ENCODE measurements at places on chromosomes 11 and 22.
A peak's percentile ranks its signal among the peaks of the same experiment; 100 is the strongest.

DNA sequence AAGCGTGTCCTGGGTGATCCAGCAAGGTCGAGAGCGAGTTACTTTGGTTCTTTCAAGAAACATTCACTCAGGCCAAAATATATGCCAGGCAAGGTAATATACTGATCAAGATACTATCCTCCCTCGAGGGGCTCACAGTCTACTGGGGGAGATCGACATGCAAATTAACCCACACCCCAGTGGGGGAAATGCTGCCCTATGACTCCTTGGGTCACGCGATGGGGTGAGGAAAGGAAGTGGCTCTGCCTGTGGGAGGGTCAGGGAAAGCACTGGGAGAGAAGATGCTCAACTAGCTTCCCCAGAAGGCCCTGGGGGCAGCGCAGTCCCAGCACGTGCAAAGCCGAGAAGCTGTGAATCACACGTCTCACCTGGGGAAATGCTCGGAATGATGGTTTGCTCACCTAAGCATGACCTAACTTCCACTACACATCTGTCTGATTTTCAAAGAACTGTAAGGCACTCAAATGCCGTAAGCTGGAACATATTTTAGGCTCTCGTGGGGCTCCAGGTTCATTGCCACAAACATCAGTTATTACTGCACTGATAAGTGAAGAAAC lies 130.7 kb downstream of the RCN1 start:
- DNase-seq = no peak

DNA sequence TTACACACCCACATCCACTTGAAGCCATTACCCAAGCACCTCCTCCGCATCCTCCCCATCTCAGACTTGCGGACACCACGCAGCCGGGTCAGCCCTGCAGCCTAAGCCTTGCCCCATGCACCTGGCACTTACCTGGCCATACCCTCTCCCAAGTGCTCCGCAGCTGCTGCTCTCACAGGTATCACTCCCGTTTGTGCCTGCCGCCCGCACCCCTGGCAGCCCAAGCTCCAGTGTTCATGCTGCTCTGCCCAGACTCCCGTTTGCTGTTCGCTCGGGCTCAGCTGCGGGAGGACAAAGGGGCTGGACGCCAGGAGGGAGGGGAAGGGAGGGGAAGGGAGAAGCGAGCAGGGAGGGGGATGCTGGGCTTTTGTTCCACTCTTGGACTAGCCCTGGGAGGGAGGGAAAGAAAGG lies at the start of gene KLHL35:
KLHL35 (minus strand) TSS at position 293 of the 411 bp plus-strand sequence. CDS start 2,574 bp downstream, outside the sequence.
- DNase-seq = no peak

DNA sequence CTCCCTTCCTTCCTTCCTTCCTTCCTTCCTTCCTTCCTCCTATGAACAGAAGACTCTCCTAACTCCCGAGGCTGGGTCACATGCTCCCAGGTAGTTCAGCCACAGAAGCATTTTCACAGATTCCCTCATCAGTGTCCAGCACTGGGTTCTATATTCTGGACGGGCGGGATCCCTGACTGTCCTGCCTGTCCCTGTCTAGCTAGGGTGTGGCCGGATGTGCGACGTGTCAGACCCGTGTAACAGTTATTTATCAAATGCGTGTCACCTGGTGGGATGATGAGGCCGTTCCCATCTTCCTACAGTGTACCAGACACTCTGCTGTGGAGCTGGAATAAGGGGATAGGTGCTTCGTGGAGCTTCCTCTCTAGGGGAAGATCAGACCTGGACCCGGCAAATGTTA lies 901.0 kb downstream of the BRD1 start:
- DNase-seq = no peak

- no peak for DNase-seq
These were observed 350.1 kb upstream of the C11orf87 start for GRCh38 chr11:109071712-109072524.

GRCh38 chr11:22733475-22734248 lies 67.3 kb downstream of the GAS2 start:
- no peak for DNase-seq

DNA sequence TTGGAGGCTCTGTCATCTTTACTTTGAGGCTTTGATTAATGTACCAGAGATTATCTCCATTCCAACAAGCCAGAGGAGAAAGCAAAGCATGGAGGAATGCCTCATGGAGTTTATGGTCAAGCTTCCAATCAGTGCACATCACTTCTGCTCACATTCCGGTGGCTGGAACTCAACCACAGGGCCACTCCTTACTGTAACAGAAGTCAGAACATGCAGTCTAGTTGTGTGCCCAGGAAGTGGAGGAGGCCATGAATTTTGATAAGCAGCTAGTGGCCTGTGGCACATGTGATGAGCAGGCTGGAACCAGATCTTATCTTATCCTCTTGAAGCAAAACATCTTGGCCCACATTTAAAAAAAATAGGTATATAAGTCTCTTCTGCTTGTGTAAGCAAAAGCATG lies 258.9 kb upstream of the ARHGAP20 start:
- no peak for DNase-seq

DNA sequence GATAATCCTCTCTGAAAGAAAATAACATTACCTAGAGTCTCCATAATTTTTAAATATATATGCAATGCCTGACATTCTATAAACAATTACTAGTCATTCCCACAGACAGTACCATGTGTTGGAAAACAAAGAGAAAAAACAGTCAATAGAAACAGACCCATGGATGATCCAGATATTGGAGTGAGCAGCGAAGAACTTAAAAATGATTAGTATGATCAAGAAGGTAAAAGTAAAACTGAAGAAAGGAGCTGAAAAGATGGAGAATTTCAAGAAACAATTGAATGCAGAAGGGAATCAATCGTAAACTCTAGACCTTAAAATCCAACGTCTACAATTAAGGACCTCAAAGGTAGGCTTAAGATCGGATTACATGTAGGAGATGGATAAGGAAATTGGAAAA lies 330.6 kb downstream of the SHANK2 start:
- no peak for DNase-seq

GRCh38 chr11:104490182-104490581 lies 326.2 kb upstream of the PDGFD start:
- no peak for DNase-seq

- DNase-seq = no peak
These were observed 42.8 kb upstream of the CCND1 start for GRCh38 chr11:69598147-69598546.

DNA sequence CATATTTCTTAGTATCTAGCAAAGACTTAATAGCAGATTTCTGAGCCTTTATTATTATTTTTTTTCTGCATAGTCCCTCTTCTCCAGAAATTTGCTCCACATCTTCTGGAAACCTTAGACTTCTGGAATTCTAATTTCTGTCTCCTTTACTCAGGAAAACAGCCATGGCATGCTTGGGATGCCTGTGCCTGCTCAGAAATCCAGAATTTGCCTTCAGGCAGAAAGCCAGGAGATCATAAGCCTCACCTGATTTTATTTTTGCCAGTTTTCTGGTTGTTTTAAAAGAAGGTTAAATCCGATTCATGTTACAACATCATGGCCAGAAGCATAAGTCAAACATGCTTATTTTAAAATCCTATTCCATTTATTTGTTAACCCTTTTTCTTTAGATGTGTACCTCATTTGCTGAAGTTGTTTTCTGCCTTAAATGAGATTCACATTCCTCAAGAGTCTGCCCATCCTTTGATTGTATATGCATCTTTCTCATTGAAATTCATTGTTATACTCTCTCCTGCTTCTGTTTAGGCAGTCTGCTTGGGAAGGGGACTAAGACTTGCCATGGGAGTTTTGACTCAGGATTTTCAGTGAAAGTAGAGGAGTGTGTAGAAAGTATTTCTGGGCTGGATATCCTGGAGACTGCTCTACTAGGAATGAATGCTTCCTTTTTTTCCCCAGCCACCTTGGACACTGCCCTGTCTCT lies 37.1 kb downstream of the SIK2 start:
- no peak for DNase-seq

GRCh38 chr22:31212783-31213629 lies 908 bp downstream of the LIMK2 start:
- DNase-seq = no peak

DNA sequence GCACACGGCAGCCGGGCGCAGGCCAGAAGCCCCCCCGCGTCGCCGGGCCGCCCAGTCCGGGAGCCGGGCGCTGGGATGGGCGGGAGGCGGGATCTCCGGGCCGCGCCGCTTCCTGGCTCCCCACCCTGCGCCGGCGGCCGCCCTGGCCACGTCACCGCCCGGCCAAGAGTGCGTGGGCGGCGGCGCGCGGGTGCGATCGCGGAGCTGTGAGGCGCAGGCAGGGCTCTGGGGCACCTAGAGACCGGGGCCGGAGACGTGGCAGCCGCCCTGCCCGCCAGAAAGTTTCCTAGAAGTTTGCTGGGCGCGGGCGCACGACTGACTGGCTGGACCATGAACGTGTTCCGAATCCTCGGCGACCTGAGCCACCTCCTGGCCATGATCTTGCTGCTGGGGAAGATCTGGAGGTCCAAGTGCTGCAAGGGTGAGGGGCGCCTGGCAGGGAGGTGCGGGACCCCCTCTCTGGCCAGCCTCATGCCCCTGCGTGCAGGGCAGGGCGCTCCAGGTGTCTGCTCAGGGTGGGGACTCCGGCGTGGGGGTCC lies at the start of gene KDELR3:
KDELR3 (plus strand) TSS at position 193 of the 539 bp plus-strand sequence; CDS start at position 331, 138 bp downstream.
- peak; percentile 45 for DNase-seq

All from activated CD8-positive, alpha-beta memory T cell treated with anti-CD3 and anti-CD28 coated beads for 48 hours (primary cell).